ENCODE measurements at places on chromosomes 5 and 9. TPM values are rescaled to one million over a fixed set of nuclear protein-coding genes. Genes with fewer than 3 reads are reported as not detected.

- no peak for DNase-seq
- no peaks in the 10 kb centered on the region for H3K36me3 ChIP-seq
- H3K4me1 ChIP-seq: no peaks in the 10 kb centered on the region
These were observed 36.9 kb downstream of the KIF4B start for GRCh38 chr5:155050384-155051019.

The BTNL8 gene
- total RNA-seq: not detected

- no peak within 1 kb of the TSS for H3K27ac ChIP-seq
- H3K4me1 ChIP-seq: peaks cover 11% of the 10 kb centered on the region
- no peaks in the 10 kb centered on the region for H3K27me3 ChIP-seq
- no peaks in the 10 kb centered on the region for H3K36me3 ChIP-seq
These were observed at the start of gene TNFSF15 for GRCh38 chr9:114805670-114806525. Gene TNFSF15 (minus strand): TSS chr9:114806039. CDS start chr9:114806012, 27 bp downstream.

GRCh38 chr5:88154891-88155290 is 113.8 kb downstream of the TMEM161B start:
- H3K4me3 ChIP-seq: no peak overlapping the region
- no peaks in the 10 kb centered on the region for H3K36me3 ChIP-seq
- H3K27ac ChIP-seq: no peak overlapping the region
- no peaks in the 10 kb centered on the region for H3K27me3 ChIP-seq

Measured in naive thymus-derived CD4-positive, alpha-beta T cell (primary cell).